ENCODE measurements at places on chromosomes 7 and 10. TPM values are rescaled to one million over a fixed set of nuclear protein-coding genes. Genes with fewer than 3 reads are reported as not detected.

DNA sequence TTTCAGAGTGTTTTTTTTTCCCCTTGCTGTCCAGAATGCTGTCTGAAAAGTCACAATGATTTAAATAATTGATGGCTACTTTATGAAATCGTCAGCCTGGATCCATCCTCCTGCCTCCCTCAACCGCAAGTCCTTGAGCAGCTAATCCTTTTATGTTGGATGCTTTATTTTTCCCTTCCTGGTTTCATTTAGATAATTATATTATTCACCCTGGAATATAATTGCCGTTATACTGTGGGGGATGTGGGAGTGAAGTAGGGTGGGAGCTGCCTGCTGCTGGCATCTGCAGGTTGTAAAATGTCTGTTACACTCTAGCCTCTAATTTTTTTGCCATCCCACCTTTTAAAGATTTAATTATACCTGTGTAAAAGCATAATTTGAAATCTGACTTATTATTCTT, 290.5 kb upstream of the LRGUK start:
- H3K36me3 ChIP-seq: no peaks in the 10 kb centered on the region
- DNase-seq: no peak
- H3K4me1 ChIP-seq: no peaks in the 10 kb centered on the region
- no peak overlapping the region for H3K4me3 ChIP-seq
- H3K27ac ChIP-seq: no peak overlapping the region
- H3K27me3 ChIP-seq: no peaks in the 10 kb centered on the region

- DNase-seq: no peak
- H3K27me3 ChIP-seq: no peaks in the 10 kb centered on the region
- no peaks in the 10 kb centered on the region for H3K36me3 ChIP-seq
- no peak overlapping the region for H3K27ac ChIP-seq
- H3K4me3 ChIP-seq: no peak overlapping the region
- no peaks in the 10 kb centered on the region for H3K4me1 ChIP-seq
Measured at GRCh38 chr7:1900847-1901246, 230.8 kb downstream of the ELFN1 start.

GRCh38 chr10:45308707-45309106, 6.7 kb downstream of the OR13A1 start:
- no peak overlapping the region for H3K27ac ChIP-seq
- H3K4me1 ChIP-seq: no peaks in the 10 kb centered on the region
- H3K27me3 ChIP-seq: no peaks in the 10 kb centered on the region

DNA sequence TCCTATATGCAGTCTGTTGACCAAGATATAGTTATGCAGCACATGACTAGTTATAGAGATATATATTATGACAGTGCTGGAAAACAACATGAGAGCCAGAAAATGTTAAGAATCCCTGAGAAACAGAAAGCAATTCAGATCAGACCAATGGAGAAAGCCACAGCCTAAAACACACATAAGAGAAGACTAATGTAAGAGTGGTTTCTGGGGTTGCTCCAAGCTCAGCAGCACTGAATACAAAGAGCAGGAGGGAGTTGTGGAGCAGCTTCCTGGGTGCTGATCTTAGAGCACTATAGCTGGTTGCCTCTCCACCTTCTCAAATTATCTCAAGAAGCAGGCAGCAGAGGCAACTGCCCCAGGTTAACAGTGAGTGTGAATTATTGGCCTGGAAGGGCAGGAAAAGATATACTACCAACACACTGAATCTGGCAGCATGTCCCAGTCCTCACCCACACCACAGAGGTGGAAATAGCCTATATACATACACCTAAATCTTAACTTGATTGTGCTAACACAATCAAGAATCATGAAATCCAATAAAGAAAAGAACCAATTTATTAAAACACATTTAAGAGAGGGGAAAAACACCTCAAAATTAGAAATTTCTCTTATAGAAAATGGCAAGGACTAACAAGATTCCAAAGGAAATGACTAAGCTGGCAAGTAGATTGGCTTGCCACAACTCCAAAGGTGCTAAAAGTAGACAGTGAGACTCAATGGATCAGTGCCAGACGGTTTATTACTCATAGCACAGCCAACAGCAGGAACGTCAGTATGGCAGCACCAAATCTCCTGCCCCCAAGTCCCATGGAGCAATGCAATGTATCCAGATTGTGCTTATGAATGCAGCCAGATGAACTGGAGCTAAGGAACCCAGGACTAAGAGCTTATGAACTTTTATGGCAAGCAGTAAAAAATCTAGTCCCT, 5.1 kb downstream of the PTTG1IP2 start:
- H3K4me1 ChIP-seq: peaks cover 15% of the 10 kb centered on the region
- no peaks in the 10 kb centered on the region for H3K36me3 ChIP-seq
- DNase-seq: peak; percentile 21

GRCh38 chr7:12111422-12112405, 99.4 kb upstream of the TMEM106B start:
- no peaks in the 10 kb centered on the region for H3K27me3 ChIP-seq
- H3K4me3 ChIP-seq: no peak overlapping the region
- DNase-seq: peak; percentile 28
- H3K27ac ChIP-seq: no peak overlapping the region

DNA sequence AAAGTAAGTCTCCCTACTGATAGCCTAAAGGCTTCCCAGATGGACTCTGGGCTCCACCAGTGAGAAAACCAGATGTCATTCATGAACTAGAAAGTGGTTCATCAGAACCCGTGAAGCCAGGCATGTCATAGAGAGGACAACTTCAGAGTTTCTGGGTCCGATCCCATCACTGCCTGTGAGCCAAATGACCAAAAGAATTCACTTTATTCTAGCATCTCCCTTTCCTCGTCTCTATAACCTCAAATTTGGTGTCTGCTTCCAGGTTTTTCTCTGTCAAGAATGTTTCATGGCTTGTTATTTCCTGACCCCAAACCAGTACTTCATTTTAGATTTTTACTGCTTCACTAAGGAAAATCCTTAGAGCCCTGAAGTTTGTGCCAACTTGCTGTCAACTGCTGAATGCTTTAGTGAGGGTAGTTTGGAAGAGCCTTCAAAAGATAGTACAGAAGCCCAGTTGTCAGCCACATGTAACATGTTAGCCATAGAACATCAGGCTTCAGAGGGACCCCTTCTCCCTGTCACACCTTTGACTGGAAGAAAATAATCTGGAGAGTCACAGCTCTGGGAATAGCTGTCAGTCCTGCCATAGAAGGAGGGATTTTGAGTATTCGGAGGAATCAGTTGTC, 34.0 kb downstream of the ITGB8 start:
- no peaks in the 10 kb centered on the region for H3K27me3 ChIP-seq
- H3K4me1 ChIP-seq: peaks cover 3% of the 10 kb centered on the region
- no peaks in the 10 kb centered on the region for H3K36me3 ChIP-seq
- H3K4me3 ChIP-seq: no peak overlapping the region
- DNase-seq: no peak

DNA sequence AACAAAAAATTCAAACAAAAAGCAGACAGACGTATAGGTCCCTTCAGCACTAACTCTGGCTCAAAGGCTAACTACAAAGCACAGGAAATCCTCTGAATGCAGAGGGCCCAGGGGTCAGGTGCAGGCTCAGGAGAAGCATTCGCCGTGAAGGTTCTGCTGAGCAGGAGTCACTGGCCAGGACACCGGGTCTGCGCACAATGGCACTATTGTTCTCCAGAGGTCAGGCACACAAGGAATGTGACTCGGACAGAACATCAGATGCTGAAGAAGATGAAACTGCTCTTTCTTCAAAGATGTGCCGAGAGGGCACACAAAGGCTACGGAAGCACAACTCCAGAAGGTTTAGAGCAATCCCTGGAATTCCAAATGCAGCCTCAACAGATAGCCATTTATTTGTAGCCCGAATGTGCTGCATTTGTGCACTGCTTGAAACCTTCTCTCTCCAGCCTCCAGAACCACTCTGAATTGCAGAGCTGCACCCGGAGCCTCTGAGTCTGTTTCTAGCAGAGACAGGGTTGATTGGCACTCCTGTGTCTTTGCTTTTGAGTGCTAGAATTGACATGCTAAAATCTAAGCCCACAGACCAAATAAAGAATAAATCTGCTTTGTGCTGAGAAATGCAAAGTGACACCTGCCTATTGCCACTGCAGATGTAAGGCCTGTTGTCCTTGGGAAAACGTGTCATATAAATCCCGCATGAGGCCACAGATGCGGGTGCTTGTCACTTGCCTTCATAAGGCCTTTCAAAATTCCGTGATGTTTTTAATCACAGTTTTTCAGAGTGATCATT, 85.4 kb upstream of the AFAP1L2 start:
- H3K27me3 ChIP-seq: no peaks in the 10 kb centered on the region
- H3K4me3 ChIP-seq: no peak overlapping the region
- no peak for DNase-seq
- no peak overlapping the region for H3K27ac ChIP-seq

Gene GNAT3
- total RNA-seq: not detected

GRCh38 chr7:35823440-35823839, 22.6 kb downstream of the SEPTIN7 start:
- no peak for DNase-seq
- no peaks in the 10 kb centered on the region for H3K27me3 ChIP-seq
- H3K27ac ChIP-seq: no peak overlapping the region
- no peak overlapping the region for H3K4me3 ChIP-seq

Gene CFTR
- 0.06 TPM for total RNA-seq

All from SJSA1 (cell line).